GDM1 (cell line): ENCODE measurements at places on chromosomes 6 and 20.
A peak's percentile ranks its signal among the peaks of the same experiment; 100 is the strongest.

DNA sequence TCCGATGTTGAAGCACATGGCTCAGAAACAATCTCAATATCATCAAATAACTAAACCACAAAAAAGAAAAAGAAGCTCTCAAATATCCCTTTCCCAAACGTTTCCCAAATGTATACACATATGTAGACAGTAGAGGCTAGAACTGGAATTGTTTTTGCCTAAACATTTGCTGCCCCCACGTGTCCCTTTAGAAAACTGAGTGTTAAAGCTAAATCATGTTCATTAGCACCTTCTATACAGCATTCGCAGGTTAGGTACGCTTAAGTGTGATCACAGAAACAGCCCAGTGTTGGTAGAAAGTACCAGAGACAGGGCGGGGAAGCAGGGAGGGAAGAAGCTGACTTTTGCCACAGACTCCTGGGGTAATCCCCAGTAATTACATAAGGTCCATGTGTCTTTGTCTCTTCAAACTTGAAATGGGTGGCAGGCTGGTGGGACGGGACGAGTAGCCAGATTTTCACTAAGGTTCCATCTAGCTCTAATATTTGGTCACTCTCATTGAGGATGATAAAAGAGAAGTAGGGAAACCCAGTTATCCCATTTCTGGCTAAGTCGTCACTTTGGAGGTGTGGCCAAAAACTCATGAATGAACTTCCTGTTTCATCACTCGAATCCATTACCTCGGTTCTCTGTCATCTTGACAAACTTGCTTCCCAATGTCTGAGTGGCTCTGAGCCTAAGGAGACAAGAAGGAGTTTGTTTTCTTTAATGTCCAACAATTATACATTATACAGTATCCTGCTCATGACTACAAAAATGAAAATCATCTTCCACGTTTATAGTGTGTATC lies 15.0 kb upstream of the TFAP2A start:
- DNase-seq: peak; percentile 10

GRCh38 chr6:106283481-106283880 lies 42.1 kb downstream of the ATG5 start:
- no peak for DNase-seq

- DNase-seq: no peak
Measured at GRCh38 chr6:113699239-113699638, 157.9 kb upstream of the MARCKS start.

DNA sequence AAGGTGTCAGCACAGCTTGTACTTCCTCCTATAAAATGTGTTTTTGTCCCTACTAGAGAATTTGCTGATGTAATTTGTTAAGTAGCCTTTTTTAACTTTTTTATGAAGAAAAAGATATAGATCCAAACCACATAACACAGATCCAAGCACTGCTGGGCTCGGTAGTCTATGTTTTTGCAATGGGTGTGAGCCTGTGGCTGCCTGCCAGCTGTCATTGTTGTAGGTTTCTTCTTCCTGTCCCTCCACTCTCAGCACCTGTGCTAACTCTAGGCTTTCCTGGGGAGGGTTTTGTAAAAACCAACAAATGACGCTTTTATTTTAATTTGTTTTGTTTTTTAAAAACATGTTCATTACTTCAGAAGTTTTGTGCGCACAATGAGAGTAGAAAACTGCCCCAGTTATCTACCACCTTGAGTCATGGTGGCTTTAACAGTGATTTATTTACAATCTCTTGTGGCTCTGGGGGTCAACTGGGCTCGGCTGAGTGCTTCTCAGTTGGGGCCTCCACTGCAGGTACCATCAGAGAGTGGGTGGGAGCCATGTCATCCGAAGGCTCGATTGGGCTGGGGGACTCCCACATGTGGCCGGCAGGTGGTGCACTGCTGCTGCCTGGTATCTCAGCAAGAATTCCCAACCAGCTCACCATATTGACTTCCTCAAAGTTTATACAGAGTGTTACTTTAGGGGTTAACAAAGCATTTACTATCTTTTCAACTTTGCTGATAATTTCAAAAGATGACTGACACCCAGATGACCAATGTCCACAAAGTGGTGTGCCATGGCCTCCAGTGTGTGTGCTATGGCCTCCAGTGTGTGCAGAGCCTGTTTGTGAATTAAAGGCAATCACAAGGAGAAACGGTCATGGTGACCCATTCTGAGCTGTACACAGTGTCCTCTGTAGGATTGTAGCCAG lies 3.0 kb upstream of the CCR6 start:
- no peak for DNase-seq

GRCh38 chr6:137155830-137156229 lies 17.6 kb downstream of the IL22RA2 start:
- DNase-seq: peak; percentile 63

- no peak for DNase-seq
Measured at GRCh38 chr20:45776931-45777330, 14.8 kb downstream of the WFDC3 start.
